ENCODE measurements at places on chromosomes 5 and 9. TPM values are rescaled to one million over a fixed set of nuclear protein-coding genes. Genes with fewer than 3 reads are reported as not detected.

ZNF79 gene
- 12.6 TPM for total RNA-seq

MOB3B gene
- under 0.01 TPM for total RNA-seq

GLDC gene
- total RNA-seq: 0.51 TPM

CDH6 gene
- total RNA-seq: 9.8 TPM

PAX5 gene
- total RNA-seq: not detected

FSD1L gene
- total RNA-seq: 6.1 TPM

COQ4 gene
- total RNA-seq: 11.2 TPM

CCDC180 gene
- total RNA-seq: 2.5 TPM

CER1 gene
- total RNA-seq: not detected

TAS2R1 gene
- total RNA-seq: not detected

IFNA2 gene
- total RNA-seq: not detected

CCDC192 gene
- not detected for total RNA-seq

GALNT12 gene
- total RNA-seq: 18.2 TPM

RGS7BP gene
- total RNA-seq: 0.51 TPM

ELOVL7 gene
- under 0.01 TPM for total RNA-seq

C9orf50 gene
- 0.17 TPM for total RNA-seq

ADAMTS19 gene
- 0.33 TPM for total RNA-seq

MACIR gene
- total RNA-seq: 3.5 TPM

ADCY2 gene
- total RNA-seq: under 0.01 TPM

LURAP1L gene
- 87.6 TPM for total RNA-seq

RAD17 gene
- 20.5 TPM for total RNA-seq

IL9 gene
- not detected for total RNA-seq

BARHL1 gene
- total RNA-seq: not detected

PDZD2 gene
- total RNA-seq: 0.33 TPM

TPM2 gene
- total RNA-seq: 696 TPM

ADRA1B gene
- 0.26 TPM for total RNA-seq

CACFD1 gene
- 9.1 TPM for total RNA-seq

ACER2 gene
- 4.5 TPM for total RNA-seq

YTHDC2 gene
- 22.6 TPM for total RNA-seq

TMOD1 gene
- total RNA-seq: 2.6 TPM

NOXA1 gene
- total RNA-seq: 0.77 TPM

TMEFF1 gene
- total RNA-seq: 2.5 TPM

EIF4EBP3 gene
- total RNA-seq: 1.8 TPM

CDH12 gene
- not detected for total RNA-seq

TMEM252 gene
- not detected for total RNA-seq

NFIB gene
- total RNA-seq: 36.3 TPM

TMC1 gene
- total RNA-seq: not detected

ZNF354C gene
- total RNA-seq: 12.4 TPM

HMCN2 gene
- under 0.01 TPM for total RNA-seq

FOXD4L6 gene
- total RNA-seq: not detected

MAMDC4 gene
- 4.6 TPM for total RNA-seq

F2RL1 gene
- total RNA-seq: 20.8 TPM

PCDHA1 gene
- under 0.01 TPM for total RNA-seq

HTR4 gene
- not detected for total RNA-seq

PDGFRB gene
- 151 TPM for total RNA-seq

FYB1 gene
- under 0.01 TPM for total RNA-seq

FOXD4 gene
- total RNA-seq: 0.26 TPM

SPINK4 gene
- total RNA-seq: not detected

PCSK5 gene
- 4.8 TPM for total RNA-seq

PHF24 gene
- 0.17 TPM for total RNA-seq

PCDHGA6 gene
- 4.8 TPM for total RNA-seq

RGS3 gene
- 49.8 TPM for total RNA-seq

DNM1 gene
- total RNA-seq: 30.4 TPM

FBLL1 gene
- 3.9 TPM for total RNA-seq
